ENCODE measurements at places on chromosomes 12 and 14.

- H3K36me3 ChIP-seq = no peaks in the 10 kb centered on the region
- H3K4me3 ChIP-seq = no peak overlapping the region
- no peak overlapping the region for H3K27ac ChIP-seq
- no peaks in the 10 kb centered on the region for H3K27me3 ChIP-seq
- DNase-seq = no peak
Observed at GRCh38 chr12:60494244-60494643, 898.4 kb downstream of the SLC16A7 start.

DNA sequence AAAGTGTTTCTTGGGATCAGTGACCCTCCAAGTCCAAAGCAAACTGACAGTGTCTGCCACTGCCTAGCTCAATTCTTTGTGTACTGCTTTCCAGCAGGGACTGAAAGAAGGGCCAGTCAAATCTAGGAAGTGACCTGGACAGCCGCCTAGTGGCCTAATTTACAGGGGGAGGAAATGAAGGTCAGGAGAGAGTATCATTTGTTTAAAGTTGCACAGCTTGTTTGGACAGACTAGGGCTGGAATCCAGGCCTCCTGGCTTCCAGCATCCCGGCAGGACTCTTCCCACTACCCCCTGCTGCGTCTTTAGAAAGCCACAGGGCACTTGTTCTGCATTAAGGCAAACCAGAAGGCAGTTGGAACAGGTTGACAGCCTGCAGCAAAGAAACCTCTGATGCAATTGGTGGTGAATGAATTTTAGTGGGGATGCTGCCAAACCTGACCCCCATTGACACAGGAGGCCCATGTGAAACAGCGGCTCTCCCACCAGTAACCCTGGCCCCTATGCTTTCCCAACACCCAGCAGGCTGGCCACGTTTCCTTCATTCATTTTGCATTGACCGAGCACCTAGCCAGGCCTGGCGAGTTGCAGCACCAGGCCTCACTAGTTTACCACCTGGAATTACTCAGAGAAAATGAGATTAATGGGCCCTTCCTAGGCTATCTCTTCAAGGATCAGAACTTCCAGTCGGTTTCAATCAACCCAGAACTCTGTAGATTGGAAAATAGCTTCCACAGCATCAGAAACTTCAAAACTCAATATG is 28.2 kb downstream of the GALNT16 start:
- no peaks in the 10 kb centered on the region for H3K36me3 ChIP-seq
- H3K4me1 ChIP-seq = no peaks in the 10 kb centered on the region
- no peak overlapping the region for H3K27ac ChIP-seq
- H3K27me3 ChIP-seq = no peaks in the 10 kb centered on the region
- DNase-seq = peak; percentile 25
- H3K4me3 ChIP-seq = no peak overlapping the region

DNA sequence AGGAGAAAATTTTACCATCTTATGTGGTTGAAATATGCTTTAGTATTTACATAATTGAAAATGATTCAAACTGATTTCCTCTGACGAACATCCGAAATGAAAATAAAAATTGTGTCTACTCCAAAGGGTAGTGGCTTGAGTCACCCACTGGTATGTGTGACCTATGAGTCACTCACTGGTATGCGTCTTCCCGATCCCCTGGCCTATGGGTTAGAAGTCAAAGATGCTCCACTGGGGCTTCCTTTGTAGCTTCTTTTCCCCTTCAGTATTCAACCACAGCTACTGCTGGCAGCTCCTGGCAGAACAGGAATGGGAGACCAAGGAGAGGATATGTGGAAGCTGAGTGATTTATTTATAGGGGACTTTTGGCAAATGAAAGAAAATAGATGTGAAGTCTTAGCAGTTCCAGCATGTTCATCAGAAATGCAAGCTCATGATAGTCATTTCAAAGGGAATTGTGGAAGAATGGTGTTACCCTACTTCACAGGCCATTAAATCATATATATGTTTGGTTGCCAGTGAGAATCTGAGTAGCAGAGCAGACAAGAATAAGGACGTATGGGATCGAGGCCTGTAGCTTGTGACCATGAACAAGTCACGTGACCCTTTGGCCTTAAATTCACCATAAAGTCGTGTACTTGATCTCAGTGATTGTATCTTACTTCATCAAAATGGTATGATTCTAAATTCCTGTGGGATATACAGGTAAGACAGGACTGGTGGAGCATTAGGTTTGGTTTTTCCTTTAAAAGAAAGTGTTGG is 108.3 kb downstream of the CRADD start:
- no peaks in the 10 kb centered on the region for H3K36me3 ChIP-seq
- no peak overlapping the region for H3K4me3 ChIP-seq
- no peak overlapping the region for H3K27ac ChIP-seq
- no peaks in the 10 kb centered on the region for H3K27me3 ChIP-seq
- DNase-seq = peak; percentile 10

GRCh38 chr12:132399092-132400010 is 70.0 kb upstream of the GALNT9 start:
- H3K27me3 ChIP-seq = no peaks in the 10 kb centered on the region
- DNase-seq = no peak
- H3K27ac ChIP-seq = no peak overlapping the region
- no peaks in the 10 kb centered on the region for H3K36me3 ChIP-seq
- no peaks in the 10 kb centered on the region for H3K4me1 ChIP-seq

GRCh38 chr12:112107306-112108201 is 1.0 kb downstream of the NAA25 start:
- peak overlapping the region; percentile 93 for H3K27ac ChIP-seq
- DNase-seq = peak; percentile 34
- H3K4me3 ChIP-seq = peak overlapping the region; percentile 78
- H3K27me3 ChIP-seq = no peaks in the 10 kb centered on the region
- H3K4me1 ChIP-seq = peaks cover 5% of the 10 kb centered on the region
- no peaks in the 10 kb centered on the region for H3K36me3 ChIP-seq

Measured in pancreas (tissue), 10 donors.